ENCODE measurements at places on chromosomes 3 and 15.

GRCh38 chr15:65029736-65030208 is 333 bp upstream of the MTFMT start:
- peak; percentile 11 for DNase-seq

DNA sequence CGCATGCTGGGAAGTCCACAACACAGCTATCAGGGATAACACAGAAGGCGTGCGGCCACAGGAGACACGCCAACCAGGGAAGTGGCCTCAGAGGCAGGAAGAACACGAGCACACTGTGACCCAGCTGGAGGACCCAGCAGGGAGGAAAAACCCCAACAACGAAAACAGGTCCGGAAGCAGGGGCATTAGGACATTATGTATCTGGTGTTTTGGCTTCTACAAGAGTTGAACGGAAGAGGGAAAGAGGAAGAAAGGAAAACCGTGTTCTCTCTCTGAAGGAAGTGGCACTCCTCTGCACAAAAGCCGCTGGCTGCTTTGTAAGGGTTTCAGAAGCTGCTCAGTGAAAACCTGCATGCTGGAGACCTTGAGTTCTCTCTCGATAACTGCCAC is 61.8 kb downstream of the HACD2 start:
- no peak for DNase-seq

GRCh38 chr3:191523148-191523547 is 62.2 kb downstream of the PYDC2 start:
- DNase-seq: peak; percentile 31

DNA sequence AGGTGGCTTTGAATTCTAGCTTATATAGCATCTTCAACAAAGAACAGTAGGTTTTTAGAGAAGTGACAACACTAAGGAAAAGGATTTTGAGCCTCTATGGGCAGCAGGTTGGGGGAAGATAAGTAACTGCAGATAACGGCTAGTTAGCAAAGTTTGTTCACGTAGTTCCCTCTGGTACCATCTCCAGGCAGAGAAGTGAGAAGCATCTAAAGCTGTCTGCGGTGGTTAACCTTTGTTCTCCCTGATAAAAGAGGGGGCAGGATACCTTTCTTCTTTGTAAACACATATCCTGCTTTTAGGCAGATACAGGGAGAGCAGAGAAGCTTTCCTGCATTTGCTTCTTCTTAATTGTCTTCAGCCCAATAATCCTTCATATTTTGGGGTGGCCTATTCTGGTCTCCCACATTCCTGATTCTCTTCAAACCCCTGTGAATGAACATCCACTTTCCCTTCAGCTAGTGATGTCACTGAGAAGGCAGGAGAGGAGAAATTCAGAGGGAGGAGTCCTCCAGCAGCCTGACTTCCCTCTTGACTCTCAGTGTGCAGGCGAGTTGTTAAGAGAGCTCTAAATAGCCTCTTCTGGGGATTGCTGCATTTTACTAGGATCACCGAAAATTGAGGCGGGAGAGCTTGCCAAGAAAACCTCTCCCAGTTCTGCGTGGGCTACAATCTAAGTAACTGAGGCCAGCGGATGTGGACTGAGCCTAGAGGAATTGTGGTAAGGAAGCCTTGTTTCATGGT is 393.7 kb upstream of the C2CD4B start:
- DNase-seq: no peak

GRCh38 chr3:123807820-123808219 is 76.3 kb downstream of the MYLK start:
- no peak for DNase-seq

DNA sequence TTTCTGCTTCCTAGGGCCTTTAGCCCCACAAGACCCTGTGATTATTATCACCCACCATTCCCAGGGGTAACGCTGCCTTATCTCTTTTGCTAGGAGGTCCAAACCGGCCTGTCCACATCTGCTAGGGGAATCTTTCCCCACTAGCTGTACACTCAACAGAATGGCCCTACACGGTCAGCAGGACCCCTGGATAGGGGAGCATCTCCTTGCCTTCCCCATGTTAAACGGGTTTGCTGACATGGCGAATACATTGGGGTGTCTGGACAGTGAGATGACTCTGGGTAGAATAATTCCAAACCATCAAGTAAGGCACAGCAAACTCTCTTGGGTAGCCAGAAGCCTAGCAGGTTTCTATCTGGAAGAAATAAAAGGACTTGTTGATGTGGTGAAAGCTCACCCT is 702 bp downstream of the TRAIP start:
- no peak for DNase-seq

GRCh38 chr15:92468991-92469390 is 75.3 kb downstream of the ST8SIA2 start:
- DNase-seq: no peak

DNA sequence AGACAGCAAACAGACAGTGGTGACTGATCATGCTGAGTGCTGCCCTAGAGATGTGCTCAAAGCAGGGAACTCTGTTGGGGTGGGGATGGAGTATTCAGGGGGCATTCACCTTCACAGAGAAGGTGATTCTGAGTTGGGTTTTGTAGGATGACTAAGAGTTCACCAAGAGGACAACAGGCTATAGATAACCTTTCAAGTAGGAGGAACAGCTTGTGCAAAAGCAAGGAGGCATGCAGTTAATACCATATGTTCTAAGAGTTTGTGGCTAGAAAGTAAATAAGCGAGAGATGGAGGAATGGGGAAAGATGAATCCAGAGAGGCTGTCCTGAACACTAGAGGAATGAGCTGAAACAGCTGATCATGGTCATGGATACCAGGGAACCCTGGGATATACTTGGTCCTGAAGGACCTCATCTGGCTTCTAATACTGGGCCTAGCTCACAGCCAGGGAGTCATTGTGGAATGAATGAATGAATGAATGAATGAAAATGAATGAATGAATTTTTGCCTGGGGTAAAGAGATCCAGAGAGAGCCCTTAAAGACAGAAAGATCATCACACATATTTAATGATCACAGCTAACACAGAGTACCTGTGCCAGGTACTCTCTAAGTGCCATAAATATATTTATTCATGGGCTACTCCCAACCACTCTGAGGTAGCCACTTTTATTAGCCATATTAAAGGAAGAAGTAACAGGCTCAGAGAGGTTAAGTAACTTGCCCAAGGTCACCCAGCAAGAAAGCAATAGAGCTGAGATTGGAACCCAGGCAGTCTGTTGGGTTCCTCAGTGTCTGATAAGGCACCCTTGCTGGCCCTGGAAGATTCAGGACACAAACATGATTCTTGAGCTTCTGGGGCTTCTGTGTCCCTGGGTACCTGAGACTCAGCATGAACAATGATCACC is 22.0 kb downstream of the SMAD6 start:
- no peak for DNase-seq

- DNase-seq: no peak
These were observed 126.7 kb downstream of the MTHFS start for GRCh38 chr15:79769933-79770759.

- no peak for DNase-seq
These were observed 1036.1 kb downstream of the MCTP2 start for GRCh38 chr15:95267481-95267880.

DNA sequence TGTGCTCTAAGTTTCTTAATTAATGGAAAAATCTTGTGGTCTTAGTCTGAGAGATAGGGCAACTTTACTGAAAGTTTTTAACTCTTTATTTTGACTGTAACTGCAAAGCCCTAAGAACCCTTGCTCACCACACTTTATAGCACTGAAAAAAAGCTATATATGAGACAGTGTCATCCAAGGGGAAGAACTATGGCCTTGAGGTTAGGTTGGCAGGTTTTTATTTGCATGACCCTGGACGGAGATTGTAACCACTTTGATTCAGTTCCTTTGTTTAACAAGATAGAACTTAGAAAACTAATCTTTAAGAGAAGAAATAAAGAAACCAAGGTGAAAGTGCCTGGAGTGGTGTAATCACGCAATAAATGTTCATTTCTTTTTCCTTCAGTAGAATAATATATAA is 30.6 kb upstream of the LYSMD4 start:
- DNase-seq: no peak

- no peak for DNase-seq
These were observed 74.7 kb upstream of the SH3GL3 start for GRCh38 chr15:83372434-83372891.

DNA sequence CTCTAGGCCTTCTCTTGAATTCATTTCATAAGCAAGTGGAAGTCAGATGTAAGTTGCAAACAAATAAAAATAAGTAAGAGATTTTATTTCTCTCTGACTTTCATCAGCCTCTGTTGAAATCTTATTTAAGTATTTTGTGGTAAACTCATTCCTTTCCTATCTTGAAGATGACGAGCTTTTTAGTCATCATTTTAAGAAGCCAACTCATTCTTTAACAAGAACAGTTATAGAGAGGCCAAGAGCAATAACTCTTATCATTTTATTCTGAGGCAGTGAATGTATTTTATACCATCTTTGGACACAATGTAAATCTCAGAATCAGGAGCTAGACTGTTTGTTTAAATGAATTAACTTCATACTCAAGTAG is 147.5 kb upstream of the MBNL1 start:
- DNase-seq: no peak

DNA sequence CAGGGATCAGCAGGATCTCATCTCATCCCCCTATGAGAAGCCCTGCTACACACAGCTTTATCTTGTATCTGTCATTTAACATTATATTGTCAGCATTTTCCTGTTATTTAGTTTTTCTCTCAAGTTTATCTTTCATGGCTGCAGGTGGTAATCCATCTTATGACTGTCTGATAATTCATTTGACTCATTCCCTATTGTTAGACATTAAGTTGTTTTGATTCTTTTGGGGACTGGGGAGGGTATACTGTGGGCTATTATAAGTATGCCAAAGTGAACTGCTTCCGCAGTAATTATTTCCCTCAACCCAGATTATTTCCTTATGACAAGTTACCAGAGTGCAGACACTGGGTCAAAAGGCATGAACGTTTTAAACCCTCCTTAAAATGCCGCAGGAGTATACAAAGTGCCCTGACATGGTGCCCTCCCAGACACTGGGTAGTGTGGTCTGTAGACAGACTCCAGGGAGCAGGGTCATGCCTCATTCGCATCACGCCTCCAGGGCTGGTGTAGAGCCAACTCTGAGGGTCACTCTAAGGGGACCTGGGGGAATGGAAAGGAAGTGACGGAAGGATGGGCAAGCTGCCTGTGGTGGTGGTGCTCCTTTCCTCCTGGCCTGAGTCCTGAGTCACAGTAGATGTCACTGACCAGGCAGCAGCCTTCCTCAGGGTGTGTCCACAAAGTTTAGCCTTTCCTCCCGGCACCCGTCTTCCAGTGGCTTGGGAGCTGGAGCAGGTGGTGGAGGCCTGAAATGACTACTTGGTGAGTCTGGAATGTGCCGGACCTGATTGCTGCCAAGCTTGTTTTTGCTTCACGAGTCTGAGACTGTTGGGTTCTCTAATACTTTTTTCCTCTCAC is 11.6 kb downstream of the GPR160 start:
- no peak for DNase-seq

DNA sequence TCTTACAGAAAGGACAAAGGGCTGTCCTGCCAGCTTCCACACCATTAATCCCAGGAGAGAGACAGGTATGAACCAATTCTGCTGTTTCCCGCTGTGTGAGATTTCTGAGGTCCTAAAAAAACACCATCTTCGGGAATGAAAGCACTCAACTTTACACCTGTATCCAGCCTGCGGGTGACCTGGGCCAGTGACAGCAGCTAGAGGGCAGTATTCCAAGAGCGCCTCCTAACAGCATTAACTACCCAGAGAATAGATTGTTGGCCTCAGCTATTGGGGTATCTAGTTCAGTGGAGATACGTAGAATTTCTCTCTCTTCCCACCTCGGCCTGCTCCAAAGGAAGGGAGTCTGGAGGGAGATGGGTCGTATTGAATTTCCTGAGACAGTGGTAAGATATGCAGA is 55.1 kb downstream of the WDR76 start:
- no peak for DNase-seq

GRCh38 chr15:64892847-64893403 is 18.8 kb upstream of the ANKDD1A start:
- no peak for DNase-seq

All from NCI-H1436 treated with DMSO at 0.1 percent for 48 hours (cell line).